ENCODE measurements at places on chromosomes 2 and 18. TPM values are rescaled to one million over a fixed set of nuclear protein-coding genes. Genes with fewer than 3 reads are reported as not detected.

CENPA gene
- total RNA-seq, result 0.99 TPM

PTCD3 gene
- 80.5 TPM for total RNA-seq

GRCh38 chr2:27705851-27706622 lies 42.3 kb downstream of the SLC4A1AP start:
- no peak for DNase-seq

- DNase-seq, result no peak
These were observed 42.4 kb downstream of the KLF7 start for GRCh38 chr2:207123335-207123744.

PLGLB1 gene
- total RNA-seq, result 2.6 TPM

DNA sequence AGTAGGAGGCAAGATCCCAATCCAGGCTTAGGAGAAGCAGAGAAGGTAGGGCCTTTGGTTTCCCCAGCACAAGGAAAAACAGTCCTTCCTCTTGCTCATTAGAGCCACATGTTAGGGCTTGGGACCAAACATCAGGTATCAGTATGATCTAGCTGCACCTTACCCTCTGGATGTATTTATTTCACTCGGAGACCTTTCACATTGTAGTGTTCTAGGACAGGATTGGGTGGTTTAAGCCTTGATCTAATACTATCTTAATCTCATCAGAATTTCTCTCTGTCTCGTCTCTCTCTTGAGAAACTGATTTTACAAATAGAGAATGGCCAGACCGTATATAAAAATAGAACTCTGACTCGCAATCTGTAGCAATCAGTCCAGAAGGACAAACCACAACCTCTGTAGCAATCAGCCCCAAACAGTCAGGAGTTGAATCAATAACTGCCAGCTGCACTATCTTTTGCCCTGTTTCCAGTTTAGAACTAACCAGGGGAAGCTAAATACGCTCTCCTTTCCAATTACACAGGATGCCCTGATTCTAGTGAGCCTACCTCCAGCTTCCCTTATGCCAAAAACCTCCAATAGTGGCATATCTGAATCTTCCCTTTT lies 207.1 kb downstream of the TDRD15 start:
- DNase-seq, result no peak

- peak; percentile 72 for DNase-seq
These were observed 3.6 kb downstream of the SOX11 start for GRCh38 chr2:5695654-5696403.

TTN gene
- 27.5 TPM for total RNA-seq

- no peak for DNase-seq
These were observed 261.2 kb downstream of the TXNL1 start for GRCh38 chr18:56377231-56377630.

- DNase-seq, result no peak
These were observed 459.9 kb upstream of the CELF4 start for GRCh38 chr18:38025433-38026038.

GRCh38 chr2:195498839-195499490 lies 158.1 kb upstream of the SLC39A10 start:
- no peak for DNase-seq

DNA sequence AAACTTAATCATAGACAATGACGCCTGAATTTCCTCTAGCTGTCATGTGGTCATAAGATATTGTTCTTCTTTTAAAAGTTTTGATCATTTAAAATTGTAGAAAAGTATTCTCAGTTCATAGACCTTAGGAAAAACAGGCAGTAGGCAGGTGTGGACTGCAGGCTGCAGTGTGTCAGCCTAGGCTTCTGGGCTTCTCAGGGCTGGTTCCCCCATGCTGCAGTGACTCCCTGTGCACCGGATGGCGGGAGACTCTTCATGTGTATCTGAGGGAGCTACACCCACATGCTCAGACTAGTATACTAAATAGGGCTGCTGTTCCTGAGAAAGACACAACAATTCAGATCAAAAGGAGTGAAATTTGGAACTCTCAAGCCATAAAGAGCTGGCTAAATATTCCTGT lies 72.4 kb downstream of the PXDN start:
- DNase-seq, result no peak

GRCh38 chr2:221272729-221273128 lies 299.4 kb downstream of the EPHA4 start:
- DNase-seq, result no peak

KHK gene
- total RNA-seq, result 11.5 TPM

WDR7 gene
- 37.7 TPM for total RNA-seq

DNA sequence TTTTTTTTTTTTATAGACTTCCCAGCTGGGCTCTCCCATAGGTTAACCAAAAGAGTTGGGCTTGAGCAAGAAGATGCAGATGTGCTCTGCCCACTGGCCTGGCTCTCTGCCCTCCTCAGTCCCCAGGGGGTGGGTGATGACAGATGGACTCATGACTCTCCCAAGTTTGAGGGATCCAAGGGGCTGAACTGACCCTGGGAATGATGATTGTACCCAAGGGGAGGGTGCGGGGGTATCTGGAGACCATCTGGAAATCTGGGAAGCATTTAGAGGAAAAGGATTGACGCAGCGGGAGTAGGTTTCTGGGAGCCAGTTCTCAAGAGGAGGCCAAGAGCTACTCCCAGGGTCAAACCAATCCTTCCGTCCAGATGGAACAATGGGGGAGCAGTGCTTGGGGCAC lies 330.8 kb downstream of the CYP26B1 start:
- no peak for DNase-seq

GRCh38 chr2:15860760-15861159 lies 79.6 kb upstream of the MYCN start:
- DNase-seq, result no peak

DNA sequence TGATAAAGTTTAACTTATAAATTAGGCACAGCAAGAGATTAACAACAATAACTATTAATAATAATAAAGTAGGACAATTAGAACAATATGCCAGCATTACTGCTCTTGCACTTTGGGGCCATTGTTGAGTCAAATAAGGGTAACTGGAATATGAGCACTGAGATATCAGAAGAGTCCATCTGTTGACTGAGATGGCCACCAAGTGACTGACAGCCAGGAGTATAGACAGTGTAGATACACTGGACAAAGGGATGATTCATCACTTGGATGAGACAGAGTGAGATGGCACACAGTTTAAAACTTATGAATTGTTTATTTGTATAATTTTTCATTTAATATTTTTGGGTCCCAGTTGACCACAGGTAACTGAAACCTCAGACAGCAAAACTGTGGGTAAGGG lies 20.0 kb downstream of the NAB1 start:
- no peak for DNase-seq

DNA sequence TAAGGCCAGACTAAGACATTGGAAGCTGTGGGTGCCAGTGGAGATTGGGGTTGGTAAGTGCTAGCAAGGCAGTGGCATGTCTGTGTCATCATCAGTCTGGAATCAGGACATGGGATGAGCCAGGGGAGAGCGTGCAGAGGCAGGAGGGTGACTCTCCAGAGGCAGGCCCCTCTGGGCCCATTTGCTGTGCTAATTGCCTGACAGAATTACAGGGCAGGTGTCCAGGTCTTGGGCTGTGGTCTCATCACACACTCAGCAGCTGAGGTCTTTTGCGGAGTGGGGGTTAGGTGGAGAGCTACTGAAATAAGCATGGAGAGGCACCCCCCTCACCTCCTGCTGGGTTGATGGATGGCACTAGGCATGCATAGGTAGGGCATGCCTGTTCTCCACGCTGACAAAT lies 57.4 kb downstream of the CELF4 start:
- DNase-seq, result no peak

DNA sequence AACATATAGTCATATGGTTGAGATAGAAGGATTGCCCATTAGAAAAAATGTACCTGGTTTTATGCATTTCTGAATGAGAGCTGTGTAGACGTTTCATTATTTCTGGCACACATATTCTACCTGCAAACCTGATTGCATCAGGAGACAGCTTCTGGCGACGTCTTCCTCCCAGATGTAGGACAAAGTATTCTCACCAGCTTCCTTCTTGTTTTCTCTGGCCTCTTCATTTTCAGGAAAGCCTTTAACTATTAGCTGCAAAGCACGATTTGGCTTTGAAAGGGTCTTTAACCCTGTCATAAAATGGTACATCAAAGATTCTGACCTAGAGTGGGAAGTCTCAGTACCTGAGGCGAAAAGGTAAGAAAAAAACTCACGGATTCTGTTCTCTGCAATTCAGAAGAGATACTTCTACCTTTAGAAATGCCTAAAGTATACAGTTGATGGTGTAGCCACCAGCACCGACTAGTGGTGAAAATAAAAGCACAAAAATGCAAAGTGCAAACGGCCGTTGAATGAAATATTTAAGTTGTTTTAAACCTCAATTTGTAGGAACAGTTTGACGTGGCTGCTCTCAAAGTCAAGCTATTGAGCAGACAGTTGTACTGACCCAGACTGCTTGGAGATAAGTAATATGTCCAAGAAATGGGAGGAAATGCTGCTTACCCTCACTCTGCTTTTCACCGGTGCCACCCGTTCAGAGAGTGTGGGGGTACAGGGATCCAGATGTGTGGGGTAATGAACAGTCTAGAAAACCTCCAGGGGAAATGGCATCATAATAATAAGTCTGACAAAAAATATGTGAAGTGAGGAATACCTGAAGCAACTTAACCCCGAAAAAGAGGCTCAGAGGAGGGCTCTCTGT lies 20.2 kb downstream of the IL18RAP start:
- no peak for DNase-seq

GRCh38 chr2:68316111-68316510 lies 3.6 kb downstream of the CNRIP1 start:
- no peak for DNase-seq

FARSB gene
- total RNA-seq, result 12.4 TPM

DNA sequence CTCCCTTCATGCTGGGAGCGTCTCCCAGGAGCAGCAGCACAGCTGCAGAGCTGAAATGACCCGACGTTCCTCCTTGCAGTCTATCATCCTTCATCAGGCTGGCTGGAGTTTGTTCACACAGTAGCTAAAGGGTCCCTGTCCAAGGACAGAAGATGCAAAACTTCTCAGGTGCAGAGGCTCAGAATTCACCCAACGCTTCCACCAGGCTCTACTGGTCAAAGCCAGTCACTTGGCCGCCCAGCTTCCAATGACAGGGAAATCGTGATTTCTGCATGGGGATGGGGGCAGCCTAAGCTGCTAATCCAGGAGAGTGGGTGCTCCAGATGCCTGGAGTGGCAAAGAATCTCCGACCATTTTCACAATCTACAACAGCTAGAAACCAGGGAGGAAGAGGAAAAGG lies 97.0 kb upstream of the SALL3 start:
- DNase-seq, result no peak

DNA sequence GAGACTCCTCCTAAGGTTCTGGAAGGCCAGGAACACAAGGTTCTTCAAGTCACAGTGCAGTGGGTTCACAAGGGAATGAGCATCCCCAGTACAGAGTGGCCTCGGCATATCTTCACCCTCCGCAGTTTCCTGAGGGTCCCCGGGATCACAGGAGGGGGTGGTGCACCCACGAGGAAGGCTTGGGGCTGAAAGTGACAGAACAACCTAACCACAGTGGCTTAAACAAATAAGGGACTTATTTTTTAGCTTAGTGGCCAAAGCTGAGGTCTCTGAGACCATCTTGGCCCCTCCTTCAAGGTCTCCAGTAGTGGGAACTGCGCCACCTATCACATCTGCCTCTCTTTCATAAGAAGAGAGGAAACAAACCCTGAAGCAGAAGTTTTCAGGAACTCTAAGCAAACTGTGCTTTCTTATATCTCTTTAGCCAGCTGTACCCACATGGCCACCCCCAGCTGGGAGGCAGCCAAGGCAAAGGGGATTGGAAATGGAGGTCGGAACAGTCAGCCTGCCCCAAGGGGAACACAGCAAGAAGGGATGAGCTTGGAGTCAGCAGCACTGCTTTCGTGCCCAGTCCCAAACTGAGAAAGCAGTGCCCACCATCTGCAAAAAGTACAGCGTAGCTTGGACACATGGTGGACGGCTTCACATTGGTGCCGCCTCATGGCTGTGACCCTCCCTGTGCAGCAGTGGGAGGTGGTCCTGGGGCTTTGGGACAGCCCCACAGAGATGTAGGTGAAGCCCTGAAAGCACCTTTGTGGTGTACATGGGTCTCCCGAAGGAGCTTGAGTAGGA lies 260.0 kb upstream of the ID2 start:
- DNase-seq, result no peak

VIT gene
- 1.1 TPM for total RNA-seq

CYRIA gene
- 21.3 TPM for total RNA-seq

DNA sequence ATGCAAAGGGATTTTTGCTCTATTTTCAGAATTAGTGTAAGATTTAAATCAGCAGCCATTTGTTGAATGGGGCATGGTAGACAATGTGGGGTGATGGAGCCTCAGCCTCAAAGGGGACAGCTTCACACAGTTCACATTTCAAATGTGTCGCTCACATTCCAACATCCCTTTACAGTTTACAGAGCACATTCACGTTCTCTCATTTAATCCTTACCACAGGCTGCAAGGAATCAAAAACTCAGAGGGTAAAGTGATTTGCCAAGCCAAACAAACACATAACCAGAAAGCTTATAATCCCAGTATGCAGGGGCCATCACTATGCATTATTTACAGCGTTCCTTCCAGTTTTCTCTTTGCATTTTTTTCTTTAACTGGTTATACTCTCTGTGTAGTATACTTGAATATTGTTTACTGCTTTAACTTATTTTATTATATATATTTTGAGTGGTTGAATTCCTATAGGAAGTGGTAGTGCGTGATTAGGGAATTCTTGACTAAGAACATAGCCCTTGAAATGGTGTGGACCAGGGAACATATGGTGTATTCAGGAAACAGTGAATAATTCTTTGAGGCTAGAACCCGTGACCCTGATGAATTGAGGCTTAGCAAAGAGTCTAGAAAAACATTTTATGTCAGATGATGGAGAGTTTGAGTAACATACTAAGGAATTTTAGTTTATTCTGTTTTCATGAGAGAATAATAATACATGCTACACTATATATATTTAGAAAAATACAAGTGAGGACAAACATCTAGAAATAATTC lies 18.1 kb upstream of the TAF1B start:
- DNase-seq, result no peak

REG3A gene
- not detected for total RNA-seq

CNTNAP5 gene
- total RNA-seq, result not detected

GRCh38 chr2:42084231-42084671 lies 36.4 kb downstream of the PKDCC start:
- peak; percentile 28 for DNase-seq

DNA sequence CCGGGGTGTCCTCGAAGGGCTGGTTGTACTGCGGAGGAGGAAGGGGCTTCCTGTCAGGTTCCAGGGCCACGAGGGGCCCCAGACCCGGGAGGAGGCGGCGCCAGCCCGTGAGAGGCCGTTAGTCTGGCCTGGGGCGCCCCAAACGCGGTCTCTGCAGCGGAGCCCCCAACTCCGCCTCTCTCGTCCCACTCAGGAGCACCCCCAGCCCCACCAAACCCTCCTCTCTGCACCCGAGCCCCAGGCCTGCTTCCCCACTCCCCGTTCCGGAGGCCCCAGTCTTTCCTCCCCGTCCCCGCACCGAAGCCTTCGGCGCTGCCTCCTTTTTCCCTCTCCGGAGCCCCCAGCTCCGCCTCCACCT lies 473 bp downstream of the HJURP start:
- DNase-seq, result no peak

TMEM17 gene
- 2.7 TPM for total RNA-seq

DNA sequence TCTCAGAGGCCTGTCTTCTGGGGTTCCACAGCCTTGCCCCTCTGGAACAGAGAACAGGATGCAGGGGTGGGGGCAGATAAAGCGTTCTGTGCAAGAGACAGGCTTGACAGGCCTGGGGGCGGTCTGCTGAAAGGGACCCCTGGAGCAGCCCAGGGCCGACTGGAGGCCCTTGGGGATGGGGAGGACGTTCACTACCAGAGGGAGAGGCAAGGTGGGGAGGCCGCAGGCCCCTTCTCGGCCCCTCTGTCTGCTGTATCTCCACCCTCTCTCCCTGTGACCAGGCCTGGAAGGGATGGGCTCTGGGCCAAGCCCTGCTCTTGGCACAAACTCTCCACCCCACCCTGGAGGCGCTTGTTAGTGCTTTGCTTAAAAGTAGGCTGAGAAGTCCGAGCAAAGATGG lies 27.3 kb upstream of the INHBB start:
- DNase-seq, result no peak

Measured in left lung (tissue), 14 donors.